ENCODE measurements at places on chromosomes 4 and X.

DNA sequence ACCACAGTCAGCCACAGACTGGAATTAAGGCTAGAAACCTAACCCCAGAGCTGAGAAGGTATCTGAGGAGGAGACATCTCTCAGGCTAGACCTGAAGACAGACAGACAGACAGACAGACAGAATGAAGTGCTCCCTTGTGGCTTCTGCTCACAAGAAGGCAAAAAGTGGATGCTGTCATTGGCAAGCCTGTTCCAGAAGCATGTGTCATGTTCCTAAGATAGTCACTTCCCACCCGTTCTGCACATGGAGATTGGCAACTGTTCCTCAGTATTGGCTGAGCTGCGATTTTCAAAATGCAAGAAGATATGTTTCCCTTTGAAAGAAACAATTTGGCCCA lies 166.4 kb downstream of the NSUN7 start:
- no peak for DNase-seq

- DNase-seq: peak; percentile 30
These were observed 242.7 kb downstream of the BCOR start for GRCh38 chrX:39854772-39855747.

GRCh38 chr4:76028350-76028765 lies 5.1 kb upstream of the CXCL10 start:
- DNase-seq: no peak

- DNase-seq: no peak
These were observed 32.8 kb upstream of the MAML3 start for GRCh38 chr4:140186651-140187315.

GRCh38 chrX:55127692-55128091 lies 38.9 kb downstream of the PAGE2 start:
- DNase-seq: no peak

- DNase-seq: peak; percentile 51
These were observed 21.8 kb upstream of the JAKMIP1 start for GRCh38 chr4:6221851-6222760.

DNA sequence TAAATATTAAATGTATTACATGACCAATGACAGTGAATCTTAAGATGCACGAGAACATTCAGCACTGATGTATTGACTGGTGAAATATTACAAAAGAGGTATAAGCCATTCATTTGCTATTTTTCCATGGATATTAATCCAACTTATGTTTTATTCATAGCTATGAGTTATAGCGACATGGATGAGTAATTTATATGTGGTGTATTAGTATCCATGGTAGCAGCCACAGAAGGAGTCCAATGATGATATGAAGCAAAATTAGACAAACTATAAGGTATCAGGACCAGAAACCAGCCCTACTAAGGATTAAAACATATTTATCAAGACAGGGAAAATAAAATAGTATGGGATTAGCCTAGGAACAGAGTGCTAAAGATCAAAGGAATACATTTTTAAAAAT lies 50.7 kb downstream of the THAP9 start:
- DNase-seq: no peak

- DNase-seq: no peak
These were observed 5.7 kb upstream of the FGF16 start for GRCh38 chrX:77441479-77441878.

DNA sequence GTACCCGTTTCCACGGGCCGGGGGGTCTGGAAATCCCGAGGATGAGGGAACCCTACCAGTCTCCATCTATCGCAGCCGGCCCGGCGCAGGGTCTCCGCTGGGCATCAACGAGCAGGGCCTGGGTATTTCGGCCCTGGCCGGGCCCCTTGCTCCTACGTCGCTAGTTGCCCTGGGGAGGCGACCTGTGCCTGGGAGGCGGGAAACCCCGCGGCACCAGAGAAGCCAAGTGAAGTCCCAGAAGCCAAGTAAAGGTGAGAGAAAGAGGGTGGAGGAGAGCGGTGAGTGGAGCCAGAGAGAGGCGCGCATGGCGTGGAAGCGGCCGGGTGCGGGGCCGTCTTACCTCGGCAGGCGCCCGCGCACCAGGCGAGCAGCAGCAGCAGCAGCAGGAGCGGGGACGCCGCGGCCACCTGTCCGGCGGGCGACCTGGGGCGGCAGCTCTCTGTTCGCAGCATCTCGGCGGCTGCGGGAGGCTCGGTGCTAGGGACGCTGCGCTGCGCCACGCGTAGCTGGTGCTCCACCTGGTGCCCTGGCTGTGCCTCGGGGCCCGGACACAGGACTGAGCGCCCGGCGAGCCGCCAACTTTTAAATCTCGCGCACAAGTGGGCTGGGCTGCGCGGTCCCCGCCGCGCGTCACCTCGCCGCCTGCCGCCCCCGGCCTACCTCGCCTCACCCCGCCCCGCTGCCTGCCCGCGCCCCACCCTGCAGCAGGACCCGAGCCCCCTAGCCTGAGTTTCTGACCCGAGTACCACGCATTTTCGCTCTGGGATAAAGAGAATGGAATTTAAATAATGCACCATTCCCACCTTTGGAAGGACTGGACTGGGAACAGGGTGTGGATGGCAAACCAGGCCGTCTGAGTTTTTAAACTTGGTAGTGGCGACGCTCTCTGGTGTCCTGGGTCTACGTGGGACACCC lies at the start of gene NMU:
TSS of gene NMU (minus strand) at position 558 of the 915 bp plus-strand sequence. CDS start at position 452, 106 bp downstream.
- peak; percentile 54 for DNase-seq

- DNase-seq: no peak
These were observed 25.5 kb downstream of the NELFA start for GRCh38 chr4:1983053-1983845.

GRCh38 chrX:144006811-144007210 lies 122.9 kb downstream of the UBE2NL start:
- no peak for DNase-seq

DNA sequence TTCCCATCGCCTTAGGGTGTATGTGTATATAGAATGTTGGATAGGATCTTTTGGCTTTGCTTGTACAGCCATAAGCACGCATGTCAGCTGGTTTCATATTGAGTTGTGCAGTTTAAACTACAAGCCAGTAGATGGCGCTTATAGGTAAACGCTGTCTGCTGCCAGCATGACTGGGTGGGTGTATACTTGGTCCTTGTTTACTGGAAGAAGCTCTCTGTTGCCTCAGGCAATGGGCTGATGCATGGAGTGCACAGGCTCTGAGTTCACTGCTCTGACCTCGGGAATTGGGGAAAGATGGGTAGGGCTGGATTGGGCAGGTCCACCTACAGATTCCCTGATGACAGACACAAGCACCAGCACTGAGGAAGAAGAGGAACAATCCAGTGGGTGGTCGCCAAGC lies 831.5 kb downstream of the STIM2 start:
- DNase-seq: no peak

DNA sequence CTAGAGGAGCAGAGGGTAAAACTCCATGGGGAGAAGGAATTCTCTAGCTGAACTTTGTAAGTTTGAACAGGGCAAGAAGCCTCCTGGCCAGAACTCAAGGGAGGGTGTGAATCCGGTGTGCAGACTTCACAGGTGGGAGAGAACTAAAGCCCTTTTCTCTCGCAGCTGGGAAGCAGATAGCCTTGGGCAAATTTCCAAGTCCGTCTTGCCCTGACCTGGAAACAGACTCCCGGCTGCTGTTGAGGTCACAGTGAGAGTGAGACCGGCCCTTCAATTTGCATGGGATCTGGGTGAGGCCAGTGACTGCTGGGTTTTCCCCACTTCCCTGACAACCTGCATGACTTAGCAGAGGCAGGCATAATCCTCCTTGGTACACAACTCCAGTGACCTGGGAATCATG lies 94.5 kb upstream of the ZNF827 start:
- DNase-seq: no peak

- no peak for DNase-seq
These were observed 104.6 kb downstream of the PPP1R2C start for GRCh38 chrX:42673301-42673810.

DNA sequence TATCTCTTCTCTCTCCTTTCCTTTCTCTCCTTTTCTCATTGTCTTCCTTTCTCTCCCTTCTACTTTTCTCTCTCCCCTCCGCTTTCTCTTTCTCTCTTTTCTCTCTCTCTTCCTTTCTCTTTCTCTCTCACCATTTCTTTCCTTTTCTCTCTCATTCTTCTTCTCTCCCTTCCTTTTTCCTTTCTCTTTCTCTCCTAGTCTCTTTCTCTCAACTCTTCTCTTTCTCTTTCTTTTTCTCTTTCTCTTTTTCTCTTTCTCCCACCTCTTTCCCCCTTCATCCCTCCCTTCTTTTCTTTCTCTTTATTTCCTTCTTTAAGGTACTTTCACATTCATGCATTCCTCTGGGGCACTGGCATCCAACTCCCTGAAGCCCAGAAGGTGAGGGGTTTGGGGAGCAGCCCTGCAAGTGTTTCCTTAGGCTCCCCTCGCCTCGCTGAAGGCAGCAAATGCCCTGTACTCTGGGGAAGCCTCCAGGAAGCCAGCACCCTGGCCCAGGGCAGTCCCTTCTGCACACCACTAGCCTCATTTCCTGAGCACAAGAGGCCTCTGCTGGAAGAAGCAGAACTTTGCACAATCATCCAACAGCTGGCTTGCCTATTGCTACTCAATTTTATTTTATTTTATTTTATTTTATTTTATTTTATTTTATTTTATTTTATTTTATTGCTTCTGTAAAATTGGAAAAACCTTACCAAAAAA lies 124.2 kb downstream of the NFKB1 start:
- peak; percentile 64 for DNase-seq

GRCh38 chr4:155603360-155603891 lies 63.2 kb upstream of the GUCY1A1 start:
- DNase-seq: no peak

- DNase-seq: no peak
These were observed 74.1 kb downstream of the NBDY start for GRCh38 chrX:56802921-56803849.

DNA sequence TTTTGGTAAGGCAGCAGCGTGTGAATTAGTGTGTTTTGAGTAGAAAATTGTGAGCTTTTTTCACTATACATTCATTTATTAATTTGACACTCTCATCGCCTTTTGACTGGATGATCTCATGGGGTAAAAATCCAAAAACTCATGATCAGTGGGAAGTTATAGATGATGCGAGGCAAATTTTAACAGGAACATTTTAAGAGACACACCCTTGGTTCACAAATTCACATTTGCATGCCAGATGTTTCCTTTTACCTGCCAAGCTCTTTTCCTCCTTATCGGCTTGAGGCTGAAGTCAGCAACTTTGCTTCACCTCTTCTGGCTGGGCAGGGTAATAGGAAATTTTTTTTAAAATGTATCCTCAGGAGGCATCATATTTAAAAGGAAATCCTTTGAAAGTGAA lies 318.0 kb upstream of the HS3ST1 start:
- no peak for DNase-seq

DNA sequence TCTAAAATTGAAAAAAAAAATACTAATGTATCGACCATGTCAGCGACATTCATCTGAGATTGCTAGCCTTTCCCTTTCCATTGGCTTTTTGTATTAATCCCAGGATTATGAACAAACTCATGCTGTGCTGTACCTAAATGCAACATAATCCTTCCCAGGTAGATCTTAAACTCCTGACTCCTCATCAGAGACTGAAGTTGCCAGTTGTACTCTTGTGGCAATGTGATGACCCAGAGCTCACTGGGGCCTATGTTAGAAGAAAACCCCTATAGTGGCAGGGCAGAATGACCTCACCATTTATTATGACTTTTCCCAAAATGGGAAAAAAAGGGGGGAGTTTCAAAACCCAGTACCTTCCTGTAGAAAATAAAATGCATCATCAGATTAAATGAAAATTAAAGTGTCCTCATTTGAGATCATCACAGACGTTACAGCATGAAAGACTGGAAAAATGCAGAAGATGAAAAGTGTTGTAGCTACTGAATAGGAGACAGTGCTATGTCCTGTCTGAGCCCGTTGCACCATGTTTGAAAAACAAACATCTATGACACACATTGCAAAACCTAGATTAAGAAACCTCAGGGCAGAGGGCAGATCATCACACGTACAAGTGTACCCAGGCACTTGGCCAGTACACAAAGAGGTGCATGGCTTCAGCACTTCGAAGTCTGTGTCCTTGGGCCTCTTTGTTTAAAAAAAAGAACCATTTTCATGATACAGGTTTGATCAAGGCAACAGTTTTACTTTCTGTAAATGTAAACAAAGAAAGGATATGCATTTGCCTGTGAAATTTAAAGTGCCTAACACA lies 6.8 kb upstream of the ACSL4 start:
- DNase-seq: no peak

GRCh38 chr4:182188622-182189021 lies 54.6 kb upstream of the TENM3 start:
- no peak for DNase-seq

DNA sequence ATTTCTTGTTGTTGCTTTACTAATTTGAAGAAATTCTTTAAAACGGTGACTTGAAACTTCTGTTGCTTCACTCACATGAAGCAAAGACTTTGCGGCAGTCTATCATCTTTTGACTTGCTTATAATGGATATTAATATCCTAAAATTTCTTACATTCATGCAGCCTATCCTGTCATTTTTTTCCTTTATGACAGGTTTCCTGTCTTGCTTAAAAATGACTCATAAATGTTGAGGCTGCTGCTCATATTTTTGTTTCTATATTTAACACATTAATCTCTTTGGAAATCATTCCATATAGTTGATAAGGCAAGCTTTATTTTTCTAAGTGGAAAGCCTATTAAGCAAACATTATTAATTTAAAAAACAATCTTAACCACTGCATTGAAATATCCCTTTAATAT lies 176.6 kb upstream of the GALNTL6 start:
- no peak for DNase-seq

DNA sequence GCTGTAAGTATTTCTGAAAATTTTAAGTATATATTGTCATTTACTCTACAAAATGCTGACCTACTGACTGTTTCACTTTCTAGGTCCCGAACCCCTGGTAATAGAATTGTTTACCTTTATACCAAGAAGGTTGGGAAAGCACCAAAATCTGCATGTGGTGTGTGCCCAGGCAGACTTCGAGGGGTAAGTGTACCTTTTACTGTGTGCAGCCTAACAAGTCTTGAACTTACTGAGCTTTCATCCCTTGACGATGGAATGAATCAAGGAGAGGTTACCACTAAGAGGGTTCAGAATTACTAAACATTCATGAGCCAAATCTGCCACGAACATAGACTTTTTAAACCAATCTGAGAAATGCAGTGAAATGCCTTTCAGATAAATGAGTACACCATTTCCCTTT lies 1.6 kb downstream of the RPL34 start:
- DNase-seq: no peak

DNA sequence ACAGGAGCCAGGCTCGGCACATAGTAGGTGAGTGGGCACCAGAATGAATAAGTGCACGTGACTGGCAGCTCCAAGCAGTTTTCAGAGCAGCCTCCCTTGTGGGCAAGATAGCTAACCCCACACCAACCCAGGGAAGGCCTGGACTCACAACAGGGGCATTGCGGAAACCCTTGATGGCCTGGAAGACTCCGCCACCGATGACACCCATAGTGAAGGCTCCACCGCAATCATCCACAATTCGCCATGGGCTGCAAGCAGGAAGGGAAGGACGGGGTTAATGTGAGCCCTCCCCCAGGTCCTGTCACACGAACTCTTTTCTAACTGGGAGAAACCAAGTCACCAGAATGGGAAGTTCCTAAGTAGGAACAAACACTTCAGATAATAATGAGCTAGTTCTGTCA lies 957 bp downstream of the TIMM17B start:
- no peak for DNase-seq

GRCh38 chr4:8647626-8648025 lies 55.1 kb downstream of the CPZ start:
- DNase-seq: no peak

GRCh38 chrX:145213504-145213903 lies 33.8 kb upstream of the SPANXN1 start:
- DNase-seq: no peak

- no peak for DNase-seq
These were observed 488.5 kb downstream of the RPA4 start for GRCh38 chrX:97372001-97372766.
